ENCODE measurements at places on chromosomes 6 and 20.

DNA sequence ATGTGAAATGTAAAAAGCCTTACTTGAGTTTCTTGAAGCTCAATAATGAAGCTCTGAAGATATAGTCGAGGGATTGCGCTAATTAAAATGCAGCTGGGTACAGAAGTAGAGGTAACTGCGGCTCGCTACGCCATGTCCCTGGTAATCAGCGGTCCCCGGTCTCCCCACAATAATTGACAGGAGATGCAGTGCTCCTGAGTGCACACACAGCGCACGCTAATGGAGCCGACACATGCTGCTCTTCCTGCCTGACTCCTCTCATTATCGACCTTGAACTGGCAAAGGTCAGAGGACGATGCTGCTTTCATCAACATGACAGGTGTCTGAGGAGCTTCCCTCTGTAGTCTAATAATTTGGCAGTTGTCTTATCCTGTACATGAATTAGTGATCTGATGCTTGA, 365.9 kb downstream of the RNF144B start:
- no peak for DNase-seq

GRCh38 chr6:90212274-90212673, 84.4 kb downstream of the BACH2 start:
- DNase-seq = no peak

GRCh38 chr6:45003387-45003786, 324.7 kb upstream of the RUNX2 start:
- DNase-seq = no peak

DNA sequence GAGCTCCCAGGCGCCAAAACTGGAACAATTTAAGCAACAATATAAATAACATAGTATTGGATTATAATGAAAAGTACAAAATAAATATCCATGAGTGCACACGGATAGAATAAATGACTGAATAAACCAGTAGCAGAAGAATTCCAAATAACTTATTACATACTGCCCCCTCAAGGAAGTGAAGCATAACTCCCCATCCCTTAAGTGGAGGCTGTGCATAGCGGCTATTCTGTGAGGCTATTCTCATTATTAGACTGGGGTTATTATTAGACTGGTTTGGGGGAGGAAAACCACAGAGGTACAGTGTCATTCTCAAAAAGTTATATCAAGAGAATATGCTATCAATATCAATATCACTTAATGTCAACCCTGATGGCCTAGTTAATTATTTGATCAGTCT, 94.4 kb upstream of the SIRPA start:
- peak; percentile 57 for DNase-seq

DNA sequence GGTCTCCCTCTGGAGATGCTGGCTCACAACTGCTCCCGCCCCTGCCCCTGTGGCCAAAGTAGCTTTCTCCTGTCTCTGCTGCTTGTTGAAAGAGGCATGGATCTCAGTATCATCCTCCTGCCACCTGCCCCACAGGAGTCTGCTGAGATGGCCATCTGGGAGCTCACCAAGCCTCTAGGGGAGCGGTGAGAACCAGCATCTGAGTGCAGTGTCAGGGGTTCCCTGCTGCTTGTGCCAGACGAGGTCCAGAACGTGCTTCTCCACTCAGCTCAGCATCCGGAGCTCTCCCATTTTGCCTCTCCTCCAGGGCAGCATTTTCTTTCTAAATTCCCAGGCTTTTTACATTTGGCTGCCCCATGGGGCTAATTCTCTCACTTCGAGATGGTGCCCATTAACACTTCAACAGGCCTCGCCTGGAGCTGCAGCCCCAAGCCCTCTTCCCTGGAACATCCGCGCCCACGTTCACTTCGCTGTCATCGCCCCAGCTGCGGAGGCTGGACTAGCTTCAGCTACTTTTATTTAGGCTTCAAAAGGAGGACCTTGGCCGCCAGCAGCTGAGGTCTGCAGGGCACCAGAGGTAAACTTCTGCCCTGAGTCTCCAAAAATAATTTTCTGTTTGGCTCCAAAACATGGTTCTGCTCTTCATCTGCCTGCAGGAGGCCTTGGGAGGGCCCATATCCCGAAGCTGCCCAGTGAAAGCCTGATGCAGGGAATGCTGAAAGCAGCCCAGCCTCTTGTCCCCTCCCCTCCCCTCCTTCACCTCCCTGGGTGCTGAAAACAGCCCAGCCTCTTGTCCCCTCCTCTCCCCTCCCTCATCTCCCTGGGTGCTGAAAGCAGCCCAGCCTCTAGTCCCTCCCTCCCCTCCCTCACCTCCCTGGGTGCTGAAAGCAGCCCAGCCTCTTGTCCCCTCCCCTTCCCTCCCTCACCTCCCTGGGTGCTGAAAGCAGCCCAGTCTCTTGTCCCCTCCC, 25.2 kb upstream of the MLN start:
- DNase-seq = no peak

DNA sequence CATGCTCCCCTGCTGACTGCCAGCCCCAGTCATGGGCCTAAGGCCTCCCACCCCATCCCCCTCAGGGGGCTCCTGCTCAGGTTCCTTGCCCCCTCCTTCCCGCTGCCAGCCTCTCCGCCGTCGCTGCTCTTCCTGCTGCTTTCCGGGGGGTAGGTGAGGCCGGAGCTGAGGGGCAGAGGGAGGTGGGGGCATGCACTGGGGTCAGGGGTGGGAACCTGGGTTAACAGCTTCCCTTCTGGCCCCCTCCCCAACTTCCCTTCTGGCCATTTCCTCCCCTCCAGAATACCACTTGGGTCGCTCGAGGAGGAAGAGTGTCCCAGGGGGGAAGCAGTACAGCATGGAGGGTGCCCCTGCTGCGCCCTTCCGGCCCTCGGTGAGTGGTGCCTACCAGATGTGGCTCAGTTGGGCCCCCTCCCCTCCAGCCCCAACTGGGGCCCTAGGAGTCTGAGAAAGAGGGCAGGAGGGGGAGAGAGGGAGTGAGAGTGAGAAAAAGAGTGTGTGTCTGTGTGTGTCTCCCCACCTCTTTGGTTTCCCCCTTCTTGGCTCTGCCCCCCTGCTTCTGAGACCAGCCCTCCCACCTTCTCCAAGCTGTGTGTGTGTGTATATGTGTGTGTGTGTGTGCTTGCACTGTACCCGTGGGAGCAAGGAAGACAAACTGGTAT, 12.1 kb downstream of the SYNGAP1 start:
- no peak for DNase-seq

- DNase-seq = no peak
Measured at GRCh38 chr6:33845031-33845745, 41.4 kb upstream of the MLN start.

DNA sequence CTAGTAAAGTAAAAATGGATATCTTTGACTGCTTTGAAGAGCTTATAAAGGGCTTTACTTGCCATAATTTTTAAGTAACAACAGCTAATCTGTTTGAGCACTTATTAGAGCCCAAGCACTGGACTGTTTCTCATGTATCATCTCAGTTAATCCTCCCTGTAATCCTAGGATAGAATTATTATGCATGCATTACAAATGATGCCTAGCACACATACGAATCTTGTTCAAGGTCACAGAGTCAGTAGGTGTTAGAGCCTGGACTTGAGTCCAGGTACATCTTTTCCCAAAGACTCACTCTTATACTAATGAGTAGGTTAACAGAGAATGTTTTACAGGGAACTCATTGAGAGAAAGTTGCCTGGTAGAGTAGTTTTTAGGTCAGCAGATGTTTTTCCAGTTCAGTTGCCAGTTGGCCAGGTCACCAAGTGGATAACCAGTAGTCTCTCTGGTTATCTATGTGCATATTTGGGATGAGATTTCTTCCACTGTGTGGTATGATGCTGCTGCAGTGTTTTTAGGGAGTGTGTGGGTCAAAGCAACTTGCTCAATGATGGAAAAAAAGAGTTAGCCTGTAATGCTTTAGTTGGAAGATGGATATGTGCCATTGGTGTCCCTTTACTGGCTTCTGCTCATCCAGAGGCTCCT, 32.3 kb upstream of the LAMA4 start:
- DNase-seq = no peak

- DNase-seq = peak; percentile 66
Measured at GRCh38 chr6:96899019-96899418, 1.3 kb upstream of the NDUFAF4 start.

- DNase-seq = no peak
Measured at GRCh38 chr6:8268606-8269005, 166.3 kb upstream of the EEF1E1 start.

- DNase-seq = peak; percentile 5
Measured at GRCh38 chr6:139474145-139475108, 100.0 kb upstream of the CITED2 start.

GRCh38 chr6:139370283-139370998, 4.0 kb downstream of the CITED2 start:
- DNase-seq = peak; percentile 54

GRCh38 chr6:50836231-50836630, 17.6 kb downstream of the TFAP2B start:
- DNase-seq = no peak

DNA sequence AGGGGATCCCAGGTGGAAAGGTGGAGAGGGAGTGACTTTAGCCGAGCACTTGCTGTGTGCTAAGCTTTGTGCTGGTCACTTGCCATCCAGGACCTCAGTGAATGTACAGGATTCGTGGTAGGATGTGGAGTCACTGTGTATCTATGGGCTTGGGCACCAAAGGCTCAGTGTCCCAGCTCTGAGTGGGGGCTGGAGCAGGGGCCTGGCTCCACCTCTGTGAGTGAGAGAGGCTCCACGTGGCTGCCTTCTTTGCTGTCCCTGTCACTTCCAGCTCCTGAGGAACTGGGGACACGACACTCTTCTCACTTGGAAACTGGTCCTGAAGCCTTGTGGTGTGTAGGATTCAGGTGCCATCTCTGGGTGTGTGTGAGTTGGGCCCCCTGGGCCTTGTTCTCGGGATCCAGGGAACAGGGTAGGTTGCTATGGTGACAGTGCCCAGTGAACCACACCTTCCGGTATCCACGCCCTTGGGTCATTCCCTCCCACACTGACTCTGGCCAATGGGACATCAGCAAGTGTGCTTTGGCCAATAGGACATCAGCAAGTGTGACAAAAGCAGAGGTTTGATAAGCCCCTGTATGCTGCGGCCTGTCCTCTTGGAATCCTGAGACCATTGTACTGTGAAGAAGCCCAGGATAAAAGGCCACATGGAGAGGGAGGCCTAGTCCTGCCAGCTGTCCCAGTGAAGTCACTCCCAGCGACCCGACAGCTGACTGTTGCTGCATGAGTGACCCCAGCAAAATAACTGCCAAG, 87.7 kb downstream of the CDH22 start:
- DNase-seq = peak; percentile 19

Data from ELR (cell line).